ENCODE measurements at places on chromosomes 5 and 9.

- no peak for DNase-seq
Observed at GRCh38 chr9:108049026-108049607, 559.5 kb upstream of the KLF4 start.

- no peak for DNase-seq
Observed at GRCh38 chr5:123671042-123671441, 159.1 kb downstream of the CSNK1G3 start.

DNA sequence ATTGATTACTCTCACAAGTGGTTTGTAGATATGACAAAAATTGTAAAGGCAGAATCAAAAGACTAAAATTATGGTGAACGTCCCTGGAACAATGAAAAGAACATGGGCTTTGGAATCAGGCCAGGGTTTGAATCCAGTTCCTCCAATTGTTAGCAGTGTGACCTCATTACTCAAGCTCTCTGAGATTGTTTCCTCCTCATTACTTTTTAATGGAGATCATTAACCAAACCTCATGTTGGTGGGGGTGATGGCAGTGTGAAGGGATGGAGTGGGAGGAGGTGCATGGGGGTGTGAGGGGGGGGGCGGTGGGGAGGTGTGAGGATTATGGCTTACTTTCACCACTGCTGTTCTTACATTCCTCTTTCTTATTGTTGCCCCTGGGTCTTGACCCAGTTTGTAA lies 44.1 kb upstream of the FOXE1 start:
- no peak for DNase-seq

- no peak for DNase-seq
Observed at GRCh38 chr5:61623401-61624069, 291.5 kb downstream of the ZSWIM6 start.

GRCh38 chr5:1831677-1832313 lies 30.6 kb downstream of the NDUFS6 start:
- DNase-seq, result no peak

DNA sequence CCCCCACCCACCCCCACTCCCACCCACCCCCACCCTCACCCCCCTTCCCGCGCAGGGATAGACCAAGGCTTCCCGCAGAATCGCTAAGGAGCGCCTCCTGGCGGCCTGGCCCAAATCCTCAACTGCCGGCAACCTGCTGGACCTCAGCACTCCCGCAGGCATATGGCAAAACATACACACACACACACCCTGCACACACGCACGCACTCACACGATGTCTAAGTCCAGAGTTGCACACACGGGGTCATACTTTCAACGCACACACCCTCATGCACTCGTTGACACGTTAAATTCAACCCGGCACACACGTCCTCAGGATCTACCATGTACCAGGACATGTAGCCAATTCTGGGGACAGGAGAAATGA lies 1.7 kb downstream of the CPLX2 start:
- DNase-seq, result no peak

DNA sequence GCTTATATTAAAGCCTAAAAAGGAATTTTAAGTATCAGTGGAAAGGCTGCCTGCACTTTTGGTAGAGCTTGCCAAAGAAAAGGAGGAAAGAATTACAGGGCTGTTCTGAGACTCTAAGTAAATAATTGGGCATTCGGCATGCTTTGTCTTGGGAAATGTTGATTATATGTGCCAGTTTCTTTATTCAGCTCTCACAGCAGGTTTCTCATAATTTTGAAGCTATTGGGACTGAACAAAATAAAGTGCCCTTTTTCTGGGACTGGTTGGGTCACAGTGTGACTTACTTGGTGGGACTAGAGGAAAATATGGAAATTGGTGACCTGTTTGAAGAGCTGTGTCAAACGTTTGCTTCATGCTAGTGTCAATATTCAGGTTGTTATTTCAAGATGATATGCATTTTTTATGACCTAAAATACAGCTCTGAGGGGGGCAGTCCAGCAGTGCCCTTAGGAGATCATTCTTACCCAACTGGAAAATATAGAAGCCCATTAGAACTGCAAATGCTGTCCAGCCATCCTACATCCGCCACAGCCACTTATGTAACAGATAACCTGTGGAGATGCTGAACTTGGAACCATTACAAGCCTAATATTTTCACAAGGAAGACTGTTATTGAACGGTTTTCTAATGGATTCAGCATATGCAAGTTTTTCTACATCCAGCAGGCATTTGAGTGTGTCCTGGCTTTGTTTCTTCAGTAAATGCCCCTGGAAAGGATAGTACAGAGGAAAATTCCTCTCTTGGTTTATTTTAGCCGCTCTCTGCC lies 122.4 kb downstream of the SNCAIP start:
- no peak for DNase-seq

GRCh38 chr5:172076761-172077244 lies 70.4 kb upstream of the FBXW11 start:
- no peak for DNase-seq

- DNase-seq, result peak; percentile 38
Observed at GRCh38 chr9:93091453-93092081, 4.5 kb upstream of the CARD19 start.

DNA sequence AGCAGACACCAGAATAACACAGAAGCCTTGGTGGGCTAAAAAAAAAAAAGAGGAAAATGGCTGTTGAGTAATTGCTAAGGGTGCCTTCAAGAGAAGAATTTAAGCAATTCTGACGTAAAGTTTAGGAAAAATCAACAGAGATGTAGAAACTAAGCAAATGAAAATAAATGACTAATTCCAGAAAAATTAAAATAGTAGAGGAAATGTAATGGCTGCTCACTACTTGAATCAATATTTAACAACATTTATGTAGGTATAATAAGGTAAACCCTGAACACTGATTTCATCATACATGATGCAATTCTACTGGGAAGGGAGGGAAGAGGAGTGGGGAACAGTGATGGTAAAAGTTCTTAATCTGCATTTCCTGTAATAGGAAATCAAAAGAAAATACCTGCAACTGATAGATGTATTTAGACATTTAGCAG lies 41.4 kb downstream of the PUM3 start:
- DNase-seq, result no peak

DNA sequence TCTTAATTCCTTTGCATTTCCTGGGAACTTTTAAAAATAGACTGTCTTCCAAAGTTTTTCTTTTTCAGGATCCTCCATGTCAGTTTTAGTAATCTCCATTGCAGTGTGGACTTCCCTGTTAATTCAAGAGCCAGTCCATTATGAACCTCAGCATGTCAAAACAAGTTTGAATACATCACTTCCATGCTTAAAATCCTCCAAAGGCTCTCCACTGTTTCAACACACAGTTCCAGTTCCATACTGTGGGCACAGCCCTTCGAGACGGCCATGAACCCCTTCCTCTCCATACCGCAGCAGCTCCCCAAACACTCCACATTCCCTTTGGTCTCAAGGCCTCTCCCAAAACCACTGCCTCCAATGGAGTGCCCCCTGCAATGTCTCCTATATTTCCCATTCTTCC lies 19.5 kb downstream of the LIFR start:
- no peak for DNase-seq

- no peak for DNase-seq
Observed at GRCh38 chr5:72836810-72837209, 20.3 kb downstream of the TNPO1 start.

Measured in activated CD4-positive, alpha-beta T cell treated with anti-CD3 and anti-CD28 coated beads for 1 hour (primary cell).